A673 (cell line): ENCODE measurements at places on chromosomes 5 and 9.
A peak's percentile ranks its signal among the peaks of the same experiment; 100 is the strongest.

DNA sequence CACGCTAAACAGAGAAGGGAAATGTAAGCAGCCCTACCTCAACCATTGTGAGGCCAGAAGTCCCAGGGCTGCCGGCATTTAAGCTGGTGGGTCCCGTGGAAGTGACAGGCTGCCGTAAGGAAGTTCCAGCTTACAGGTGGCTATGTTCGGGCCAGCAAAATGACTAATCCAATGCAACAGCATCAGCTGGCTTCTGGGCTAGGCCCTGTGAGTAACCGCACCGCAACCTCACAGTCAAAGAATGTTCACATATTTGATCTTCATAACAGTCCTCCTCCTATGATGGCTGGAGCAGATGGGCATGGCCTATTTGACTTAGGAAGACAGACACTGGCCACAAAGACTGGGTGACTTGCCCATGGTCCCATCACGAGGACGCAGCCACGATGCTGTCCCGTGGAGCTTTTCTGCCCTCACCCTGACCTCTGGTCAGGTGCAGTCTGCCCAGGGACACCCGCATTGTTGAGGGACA, 88.2 kb downstream of the LIFR start:
- DNase-seq: no peak

- no peak for DNase-seq
Measured at GRCh38 chr5:81195335-81195929, 37.7 kb upstream of the CKMT2 start.

- DNase-seq: no peak
Measured at GRCh38 chr9:122217640-122218039, 11.1 kb downstream of the LHX6 start.

- peak; percentile 41 for DNase-seq
Measured at GRCh38 chr5:170408226-170408625, 19.1 kb upstream of the KCNMB1 start.

DNA sequence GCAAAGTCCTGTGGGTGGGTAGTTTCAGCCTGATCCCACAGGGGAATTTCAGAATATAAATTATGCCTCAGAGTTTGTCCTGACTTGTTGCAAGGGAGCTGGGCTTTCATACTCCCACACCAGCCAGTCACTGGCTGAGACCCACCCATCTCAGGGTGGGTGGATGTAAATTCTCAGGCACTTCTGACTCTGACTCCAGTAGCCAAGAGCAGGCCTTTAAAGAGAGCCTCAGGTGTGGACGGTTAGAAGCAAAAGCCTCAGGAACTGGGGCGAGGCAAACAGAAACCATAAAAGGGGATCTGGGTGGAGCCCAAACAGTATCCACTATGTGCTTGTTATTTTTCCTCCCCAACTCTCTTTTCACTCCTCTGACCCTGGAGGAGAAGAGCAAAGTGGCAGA, 28.6 kb upstream of the FBXW11 start:
- no peak for DNase-seq

DNA sequence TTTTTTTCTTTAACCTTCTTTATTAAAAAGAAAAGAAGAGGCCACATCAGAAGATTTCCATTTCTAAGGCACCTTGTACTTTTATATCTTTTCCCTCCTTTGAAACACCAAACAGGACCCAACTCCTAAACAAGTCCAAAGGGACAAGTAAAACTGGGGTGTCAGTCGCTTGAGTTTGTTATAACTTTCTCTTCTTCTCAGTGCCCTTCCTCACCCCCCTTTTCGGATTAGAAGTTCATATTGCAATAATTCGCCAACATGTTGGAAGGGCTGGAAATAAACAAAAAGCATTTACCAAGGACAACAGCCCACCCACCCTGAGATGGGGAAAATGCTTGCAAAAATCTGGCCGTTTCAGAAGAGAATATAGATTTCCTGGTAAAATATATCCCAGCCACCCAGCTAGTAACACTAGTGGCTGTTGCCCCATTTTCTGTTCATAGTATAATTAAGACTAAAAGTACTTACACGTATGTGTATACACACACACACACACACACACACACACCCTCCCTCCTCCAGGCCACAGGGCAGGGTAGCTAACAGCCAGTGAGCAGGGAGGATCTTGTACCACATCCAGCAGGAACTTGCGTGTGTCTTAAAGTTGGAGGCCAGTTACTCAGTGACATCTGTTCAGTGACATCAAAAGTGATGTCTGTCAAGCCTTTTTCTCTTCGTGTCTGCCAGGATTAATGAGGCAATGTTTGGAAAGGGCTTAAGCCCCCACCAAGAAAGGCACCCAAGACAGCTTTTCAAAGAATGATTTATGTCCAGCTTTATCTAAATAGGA, 149.1 kb upstream of the KLF4 start:
- no peak for DNase-seq

DNA sequence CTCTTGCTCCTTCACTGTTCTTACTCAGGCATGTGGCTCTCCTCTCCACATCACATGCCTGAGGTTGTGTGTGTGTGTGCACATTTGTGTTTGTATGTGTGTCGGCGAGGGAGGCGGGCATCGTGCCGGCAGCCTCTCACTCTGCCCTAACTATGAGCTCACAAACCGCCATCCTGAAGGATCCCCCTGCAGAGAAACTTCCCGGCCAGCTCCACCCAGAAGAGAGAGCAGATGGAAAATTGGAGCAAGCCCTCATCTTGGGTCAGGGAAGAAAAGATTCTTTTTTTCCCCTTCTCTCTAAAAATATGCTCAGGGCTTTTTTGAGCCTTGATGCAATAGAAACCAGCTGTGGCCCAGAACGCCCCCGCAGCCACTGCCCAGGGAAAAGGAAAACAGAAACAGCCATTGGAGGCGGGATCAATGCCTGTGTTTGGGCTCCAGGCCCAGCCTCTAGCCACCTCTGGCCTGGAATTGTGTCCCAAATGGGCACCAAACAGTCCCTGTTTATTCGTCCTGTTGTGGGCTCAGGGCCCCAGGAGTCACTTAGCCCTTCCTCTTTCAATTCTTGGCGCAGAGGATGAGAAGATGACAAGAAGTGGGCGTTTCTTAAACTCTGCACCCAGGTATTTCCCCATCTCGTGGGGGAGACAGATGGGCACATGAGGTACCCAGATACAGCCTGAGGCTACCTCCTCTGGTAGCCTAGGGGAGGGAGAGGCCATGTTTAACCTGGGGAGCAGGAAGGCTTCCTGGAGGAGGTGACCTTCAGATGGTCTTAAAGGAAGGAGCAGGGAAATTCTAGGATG, 151.5 kb downstream of the RGS3 start:
- no peak for DNase-seq

- peak; percentile 47 for DNase-seq
Measured at GRCh38 chr9:125889476-125890419, 142.6 kb downstream of the PBX3 start.

GRCh38 chr5:172793577-172794488, 22.8 kb upstream of the DUSP1 start:
- DNase-seq: no peak

DNA sequence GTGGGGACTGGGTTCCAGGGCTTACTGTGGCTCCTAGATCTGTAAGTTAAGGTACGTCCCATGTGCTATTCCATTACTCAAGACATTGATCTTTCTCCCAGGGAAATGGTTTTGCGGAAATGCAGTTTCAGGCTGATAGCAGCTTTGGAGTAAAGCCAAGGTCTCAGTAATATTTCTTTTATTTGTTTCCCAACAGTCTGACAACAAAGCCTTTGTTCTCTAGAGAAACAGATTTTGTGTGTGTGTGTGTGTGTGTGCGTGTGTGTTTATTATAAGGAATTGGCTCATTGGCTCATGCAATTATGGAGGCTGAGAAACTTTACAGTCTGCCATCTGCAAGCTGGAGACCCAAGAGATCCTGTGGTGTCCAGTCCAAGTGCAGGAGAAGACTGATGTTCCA, 12.1 kb upstream of the POC5 start:
- DNase-seq: no peak

DNA sequence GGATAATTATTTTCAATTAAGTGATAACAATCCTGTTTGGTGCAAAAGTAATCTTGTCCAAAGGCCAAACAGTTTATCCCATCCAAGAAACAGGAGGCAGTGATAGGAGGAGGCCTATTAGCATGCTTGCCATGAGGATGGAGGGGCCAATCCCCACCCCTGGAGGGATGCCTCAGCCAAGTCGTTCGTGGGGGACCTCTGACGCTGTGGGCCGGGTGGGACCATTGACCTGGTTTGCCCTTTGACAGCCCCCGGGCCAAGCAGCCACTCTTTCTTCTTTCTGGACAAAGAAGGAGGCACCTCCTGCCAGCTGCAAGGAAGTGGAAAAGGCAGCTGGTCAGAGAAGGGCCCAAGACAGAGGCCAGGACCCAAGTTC, 39.5 kb upstream of the GRHPR start:
- DNase-seq: no peak

DNA sequence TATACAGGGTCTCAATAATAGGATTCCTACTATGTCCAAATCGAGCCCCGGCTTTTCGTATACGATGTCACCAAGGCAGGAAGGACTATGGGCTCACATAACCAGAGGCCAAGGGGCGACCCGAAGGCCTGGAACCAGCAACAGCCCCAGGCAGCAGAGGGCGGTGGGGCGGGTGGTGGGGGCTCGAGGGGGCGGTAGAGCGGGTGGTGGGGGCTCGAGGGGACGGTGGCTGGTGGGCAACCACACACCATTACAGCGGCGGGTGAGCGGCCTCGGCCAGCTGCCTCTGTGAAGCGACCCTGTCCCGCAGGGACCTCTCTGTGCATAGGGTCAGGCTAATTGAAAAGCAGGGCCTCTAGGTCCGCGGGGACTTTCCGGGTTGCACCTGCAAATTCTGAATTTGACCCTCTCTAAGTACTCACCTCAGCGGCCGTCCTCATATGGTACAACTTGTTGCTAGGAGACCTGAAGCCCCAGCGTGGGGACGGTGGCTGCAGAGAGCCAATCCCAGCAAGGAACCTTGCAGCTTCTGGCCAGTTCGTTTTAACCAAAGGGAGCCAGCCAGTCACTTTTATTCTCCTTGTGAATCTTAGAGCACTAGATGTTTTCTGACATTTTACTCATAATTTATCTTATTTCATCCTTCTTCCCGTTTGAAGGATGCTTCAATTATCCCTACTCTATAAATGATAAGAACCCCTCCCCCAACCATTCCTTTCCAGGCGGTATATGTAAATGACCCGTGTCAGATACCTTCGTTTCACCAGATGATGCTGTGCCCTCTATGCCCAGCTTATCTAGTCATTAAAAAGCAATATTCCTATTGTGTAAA, at the start of gene NME5:
Gene NME5 (minus strand): TSS at position 480 of the 832 bp plus-strand sequence. CDS start 648 bp downstream, outside the sequence.
- DNase-seq: peak; percentile 30

- DNase-seq: no peak
Measured at GRCh38 chr9:70127540-70128416, 84.1 kb downstream of the MAMDC2 start.

DNA sequence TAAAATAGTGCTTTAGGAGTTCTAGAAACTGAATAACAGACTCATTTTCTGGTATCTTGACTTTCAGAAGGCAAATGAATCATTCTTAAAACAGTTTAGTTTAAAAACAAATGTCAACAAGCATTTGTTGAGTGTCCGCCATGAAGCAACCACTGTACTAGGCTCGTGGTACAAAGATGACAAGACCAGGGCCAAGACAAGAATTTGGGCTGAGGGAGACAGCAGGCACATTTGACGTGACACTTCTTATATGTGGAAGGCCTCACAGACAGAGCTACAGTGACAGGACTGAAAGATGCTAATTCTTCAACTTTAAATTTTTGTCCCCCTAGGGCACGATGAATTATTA, 14.4 kb upstream of the ZNF131 start:
- no peak for DNase-seq

DNA sequence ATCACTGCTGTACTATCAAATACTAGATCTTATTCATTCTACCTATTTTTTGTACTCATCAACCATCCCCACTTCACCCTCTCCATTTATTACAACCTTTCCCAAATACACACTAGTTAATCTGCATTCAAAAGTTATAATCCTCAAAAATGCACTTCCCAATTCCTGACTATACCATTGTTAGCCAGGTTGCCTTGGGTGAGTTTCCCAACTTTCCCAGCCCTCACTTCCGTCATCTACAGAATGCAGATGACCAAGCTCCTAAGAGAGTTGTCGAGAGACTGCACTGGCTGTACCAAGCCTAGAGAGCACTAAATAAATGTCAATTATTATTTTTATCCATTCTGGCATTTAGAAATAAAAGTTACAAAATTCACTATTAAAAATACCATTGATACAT, 11.5 kb downstream of the PLPP1 start:
- DNase-seq: no peak

GRCh38 chr5:32584646-32585045, 711 bp upstream of the SUB1 start:
- DNase-seq: no peak

DNA sequence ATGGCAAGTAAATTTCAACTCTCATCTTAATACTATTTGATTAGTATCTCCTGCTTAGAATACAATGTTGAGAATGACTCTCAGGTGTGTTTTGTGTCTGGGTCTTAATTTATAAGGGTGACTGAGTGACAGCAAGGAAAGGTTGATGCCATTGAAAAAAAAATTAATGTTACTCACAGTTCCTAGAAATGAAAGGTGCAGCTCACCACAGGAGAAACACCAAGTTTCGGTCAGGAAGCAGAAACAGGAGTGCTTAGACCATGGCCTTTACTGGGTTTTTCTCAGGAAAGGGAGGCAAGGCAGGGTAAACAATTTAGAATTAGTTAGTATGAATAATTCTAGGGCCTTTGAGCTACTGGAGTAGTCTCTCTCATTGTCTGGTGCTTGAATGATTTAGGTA, 159.2 kb upstream of the C9orf72 start:
- DNase-seq: no peak

DNA sequence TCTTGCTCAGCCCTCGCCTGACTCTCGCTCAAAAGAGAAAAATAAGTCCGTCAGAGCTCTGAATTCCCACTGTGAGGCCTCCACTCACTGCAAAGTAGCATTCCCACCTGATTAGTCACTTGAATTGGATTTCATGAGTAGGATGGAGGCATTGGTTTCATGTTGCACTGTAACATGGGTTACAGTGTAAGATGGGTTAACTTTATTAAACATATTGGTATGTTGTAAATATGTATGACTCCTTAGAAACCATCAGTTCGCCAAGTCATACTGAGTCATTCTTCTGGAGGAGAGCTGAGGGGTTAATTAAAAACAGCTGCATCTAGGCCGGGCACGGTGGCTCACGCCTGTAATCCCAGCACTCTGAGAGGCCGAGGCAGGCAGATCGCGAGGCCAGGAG, 93.8 kb upstream of the BNC2 start:
- DNase-seq: peak; percentile 8
